ENCODE measurements at places on chromosomes 7 and 10.

- no peak for DNase-seq
Observed at GRCh38 chr10:95260397-95260881, 30.4 kb downstream of the PDLIM1 start.

- no peak for DNase-seq
Observed at GRCh38 chr10:76296957-76297356, 865.5 kb downstream of the LRMDA start.

GRCh38 chr10:17662193-17663138 is 18.5 kb downstream of the STAM start:
- no peak for DNase-seq

DNA sequence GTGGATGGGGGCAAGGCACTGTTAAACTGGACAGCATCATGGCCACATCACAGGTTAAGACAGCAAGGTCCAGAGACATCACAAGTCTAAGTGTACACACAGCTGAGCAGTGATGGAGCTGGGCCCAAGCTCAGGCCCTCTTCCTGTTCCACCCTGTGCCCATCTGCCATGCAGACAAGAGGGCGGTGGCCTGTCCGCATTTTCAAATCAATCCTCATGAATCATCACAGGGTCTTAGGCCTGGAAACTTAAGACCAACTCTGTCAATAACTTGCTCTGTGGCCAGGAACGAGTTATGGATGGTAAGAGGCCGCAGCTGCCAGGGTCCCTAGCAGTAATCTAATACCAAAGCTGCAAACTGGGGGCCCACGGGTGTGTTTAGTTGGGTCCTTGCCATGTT is 3.2 kb downstream of the C10orf105 start:
- no peak for DNase-seq
